Activated CD8-positive, alpha-beta memory T cell treated with anti-CD3 and anti-CD28 coated beads for 1 hour (primary cell): ENCODE measurements at places on chromosomes 4 and X.

DNA sequence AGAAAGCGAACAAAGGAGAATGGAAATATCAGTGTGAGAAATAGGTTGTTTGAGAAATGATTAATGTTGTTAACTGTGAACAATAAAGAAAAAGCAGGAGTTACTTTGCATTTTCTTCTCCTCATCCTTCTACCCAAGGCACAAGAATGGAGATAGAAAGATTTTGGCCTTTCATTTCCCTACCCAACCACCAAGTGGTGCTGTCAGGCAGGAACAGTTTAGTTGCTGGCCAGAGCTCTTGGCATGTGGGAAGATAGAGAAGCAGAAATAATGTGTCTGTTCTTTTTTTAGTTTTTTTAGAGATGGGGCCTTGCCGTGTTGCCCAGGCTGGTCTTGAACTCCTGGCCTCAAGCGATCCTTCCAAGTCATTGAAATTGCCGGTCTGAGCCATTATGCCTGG, 12.8 kb downstream of the HOPX start:
- DNase-seq, result no peak

GRCh38 chr4:88191404-88191803, 33.0 kb upstream of the ABCG2 start:
- no peak for DNase-seq

DNA sequence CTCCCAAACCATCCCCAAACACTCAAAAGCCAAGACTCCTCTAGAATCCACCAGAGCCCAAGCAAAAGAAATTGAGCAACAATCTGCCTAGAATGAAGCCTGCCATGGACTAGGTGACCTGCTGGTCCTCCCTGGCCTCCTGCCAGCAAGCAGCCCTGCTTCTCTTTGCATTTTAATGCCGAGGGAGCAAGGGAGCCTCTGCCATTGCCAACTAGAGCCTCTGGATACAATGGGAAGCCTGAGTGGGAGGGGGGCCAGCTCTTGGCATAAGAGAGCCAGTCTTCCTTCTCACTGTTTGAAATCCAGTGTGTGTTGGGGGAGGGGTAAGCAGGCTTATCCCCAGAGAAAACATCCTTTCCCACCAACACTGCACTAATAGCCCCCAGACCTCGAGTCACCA, 1.5 kb upstream of the GDPD2 start:
- DNase-seq, result no peak

- no peak for DNase-seq
Observed at GRCh38 chr4:137541876-137542646, 9.8 kb upstream of the PCDH18 start.
